Gastroesophageal sphincter (tissue), 4 donors: ENCODE measurements at places on chromosomes 7 and 10.

DNA sequence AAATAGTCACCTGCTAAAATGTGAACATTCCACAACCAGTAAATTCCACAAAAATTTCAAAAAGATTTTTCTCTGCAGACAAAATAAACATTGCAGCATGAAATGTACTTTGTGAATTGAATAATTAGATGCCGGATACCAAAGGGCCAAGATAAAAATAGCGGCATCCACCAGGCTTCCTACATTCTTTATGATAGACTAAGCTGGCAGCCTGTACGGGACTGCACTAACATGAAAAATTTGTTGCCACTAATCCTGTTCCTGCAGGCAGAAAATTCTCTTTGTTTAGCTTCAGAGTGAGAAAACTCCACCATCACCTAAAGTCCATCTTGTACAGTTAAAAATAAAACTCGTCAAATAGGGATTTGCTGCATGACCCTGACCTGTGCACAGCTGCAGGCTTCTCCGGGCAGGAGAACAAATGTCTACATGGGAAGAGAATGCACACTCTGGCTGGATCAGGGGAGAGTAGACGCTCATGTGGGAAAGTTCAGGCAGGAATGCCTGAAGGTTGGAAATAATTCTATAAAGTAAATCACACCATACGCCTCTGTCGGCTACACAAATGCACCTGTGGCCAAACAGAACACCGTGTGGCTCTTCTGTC lies 15.6 kb upstream of the ADO start:
- ATAC-seq: peak; percentile 48

DNA sequence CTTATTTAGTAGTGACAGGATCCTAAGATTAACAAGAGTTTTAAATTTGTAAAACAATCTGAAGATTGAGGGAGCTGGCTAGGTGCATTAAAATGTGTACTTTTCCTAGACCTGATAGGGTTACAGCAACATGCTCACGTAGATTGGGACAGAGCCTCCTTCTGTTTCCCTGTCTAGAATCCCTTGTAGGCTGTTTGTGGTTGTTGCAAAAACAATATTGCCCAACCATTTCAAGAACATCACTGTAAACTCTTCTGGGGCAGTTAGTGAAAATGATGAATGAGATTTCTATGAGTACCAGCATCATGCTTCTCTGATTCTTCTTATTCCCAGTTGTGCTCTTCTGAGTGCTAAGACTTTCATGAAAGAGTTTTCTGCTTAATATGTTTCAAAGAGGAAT lies 14.7 kb upstream of the CPED1 start:
- ATAC-seq: no peak

- ATAC-seq: no peak
Measured at GRCh38 chr7:85829817-85830432, 643.1 kb upstream of the SEMA3D start.

- no peak for ATAC-seq
Measured at GRCh38 chr10:110549211-110549610, 18.3 kb upstream of the SMC3 start.

GRCh38 chr10:88386204-88386788 lies 196.8 kb downstream of the RNLS start:
- ATAC-seq: no peak

DNA sequence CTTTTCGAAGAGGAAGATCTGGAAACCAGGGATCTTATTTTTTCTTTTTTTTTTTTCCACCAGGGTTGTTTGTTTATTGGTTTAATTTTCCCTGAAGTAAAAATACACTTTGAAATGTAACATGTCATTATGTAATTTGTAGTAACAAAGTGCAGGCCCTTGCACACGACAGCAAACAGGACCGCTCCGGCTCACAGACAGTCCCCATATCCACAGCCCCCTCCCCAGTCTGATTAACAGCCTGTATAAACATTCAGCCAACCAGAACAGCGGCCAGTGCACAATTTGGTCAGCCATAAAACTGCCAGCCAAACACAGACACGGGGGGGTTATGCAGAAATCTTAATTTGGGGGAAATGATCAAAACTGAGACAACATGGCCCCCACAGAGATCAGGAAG lies 431.6 kb upstream of the NPVF start:
- ATAC-seq: no peak

DNA sequence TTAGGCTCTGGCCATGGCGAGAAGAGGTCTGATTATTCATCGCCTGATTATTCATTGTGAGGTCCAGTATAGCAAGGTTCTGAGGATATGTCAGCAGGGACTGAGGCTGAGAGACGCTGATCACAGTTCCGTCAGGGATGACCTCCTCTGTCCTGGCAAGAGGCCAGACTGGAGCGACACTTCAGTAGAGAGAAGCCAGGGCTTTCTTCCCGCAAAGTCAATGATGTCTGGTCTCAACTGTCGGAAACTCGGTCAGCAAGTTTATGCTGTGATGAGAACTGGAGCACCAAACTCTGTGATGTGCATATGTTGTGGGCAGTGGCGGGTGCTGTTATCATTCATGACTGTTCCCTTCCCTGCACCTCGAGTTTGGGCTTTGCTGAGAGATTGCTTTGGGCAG lies 29.0 kb upstream of the GNA12 start:
- ATAC-seq: no peak

DNA sequence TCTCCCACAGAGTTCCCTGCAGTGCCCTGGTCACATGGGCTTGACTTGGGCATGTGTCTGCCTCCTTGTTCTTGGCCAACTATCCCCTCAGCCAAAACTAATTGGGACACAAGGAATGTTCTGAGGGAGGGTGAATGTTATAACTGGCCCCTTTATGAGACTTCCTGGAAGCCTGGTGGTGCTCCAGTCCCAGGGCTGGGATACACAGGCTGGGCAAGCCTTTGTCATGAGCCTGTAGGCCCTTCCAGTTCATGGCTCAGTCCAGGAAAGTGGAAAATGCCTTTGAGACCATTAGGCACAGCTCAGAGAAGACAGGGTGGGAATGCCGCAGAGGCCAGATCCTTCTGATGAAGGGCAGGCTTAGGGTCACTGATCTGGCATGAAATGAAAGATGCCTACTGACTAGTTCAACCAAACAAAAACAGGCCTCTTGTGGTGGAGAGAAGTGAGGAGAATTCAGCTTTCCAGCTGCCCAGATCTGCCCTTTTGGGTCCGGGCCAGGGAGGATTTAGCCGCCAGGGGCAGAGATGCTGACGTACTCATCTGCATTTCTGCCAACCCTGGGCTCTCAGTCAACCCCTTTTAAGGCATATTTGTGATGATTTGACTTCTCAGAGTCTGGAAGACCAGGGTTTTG lies 961.5 kb downstream of the KCNMA1 start:
- ATAC-seq: peak; percentile 91

- ATAC-seq: no peak
Measured at GRCh38 chr10:62451611-62451975, 77.4 kb downstream of the ZNF365 start.

- no peak for ATAC-seq
Measured at GRCh38 chr7:39620486-39620885, 2.9 kb upstream of the RALA start.

GRCh38 chr10:96122824-96123223 lies 7.3 kb upstream of the ZNF518A start:
- ATAC-seq: no peak

DNA sequence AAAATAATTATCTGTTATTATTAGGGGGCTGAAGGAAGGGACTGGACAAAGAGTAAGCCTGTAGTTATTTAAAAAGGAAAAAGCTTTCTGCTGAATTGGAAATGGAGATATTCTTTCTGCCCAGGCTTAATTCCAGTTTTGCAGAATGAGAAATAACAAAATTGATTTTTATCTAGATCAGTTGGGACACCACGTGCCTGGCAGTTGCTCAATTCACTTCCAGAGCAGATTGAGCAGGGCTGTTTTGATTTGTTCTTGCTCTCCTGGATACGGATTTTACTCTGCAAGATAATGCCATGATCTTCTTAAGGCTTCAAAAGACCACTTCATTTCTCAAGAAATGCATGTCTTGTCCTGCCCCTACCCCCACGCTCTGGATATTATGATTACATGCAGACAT lies 524.3 kb downstream of the TCERG1L start:
- ATAC-seq: no peak

GRCh38 chr7:2757904-2758672 lies 70.1 kb downstream of the AMZ1 start:
- ATAC-seq: peak; percentile 85

DNA sequence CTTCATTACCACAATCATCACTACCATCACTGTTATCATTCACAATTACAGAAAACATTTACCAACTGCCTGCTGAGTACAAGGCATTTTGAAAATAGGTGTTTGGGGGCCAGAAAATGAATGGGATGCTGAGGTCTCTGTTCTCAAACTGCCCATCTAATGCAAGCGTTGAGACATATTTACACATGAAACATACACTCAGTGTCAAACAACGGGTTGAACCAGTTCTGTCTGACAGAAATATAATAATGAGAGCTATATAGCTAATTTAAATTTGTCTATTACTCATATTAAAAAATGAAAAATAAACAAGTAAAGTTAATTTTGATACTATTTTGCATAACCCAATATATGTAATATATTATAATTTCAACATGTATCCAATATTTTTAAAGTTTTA lies 303.1 kb downstream of the KCNMA1 start:
- no peak for ATAC-seq

DNA sequence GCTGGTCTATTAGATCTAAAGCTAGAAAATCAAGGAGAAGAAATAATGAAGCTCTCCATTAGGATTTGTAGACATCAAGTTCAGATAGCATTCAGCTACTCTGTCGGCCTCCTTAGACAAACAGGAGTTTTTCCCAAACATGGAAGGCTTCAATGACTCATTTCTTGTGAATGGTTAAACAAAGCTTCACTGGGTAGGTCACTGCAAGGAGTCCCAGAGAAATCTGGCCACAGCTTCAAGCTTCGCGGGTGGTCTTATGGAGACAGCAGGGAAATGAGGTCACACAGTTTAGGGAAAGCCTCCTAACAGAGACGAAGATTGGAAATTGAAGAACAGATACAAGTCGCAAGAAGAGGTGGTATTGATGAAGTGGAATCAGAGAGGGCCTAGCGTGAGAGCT lies 22.6 kb upstream of the LRRC72 start:
- ATAC-seq: no peak

- no peak for ATAC-seq
Measured at GRCh38 chr7:19051767-19052375, 65.6 kb downstream of the TWIST1 start.

GRCh38 chr7:155352076-155352752 lies 54.5 kb downstream of the INSIG1 start:
- no peak for ATAC-seq

DNA sequence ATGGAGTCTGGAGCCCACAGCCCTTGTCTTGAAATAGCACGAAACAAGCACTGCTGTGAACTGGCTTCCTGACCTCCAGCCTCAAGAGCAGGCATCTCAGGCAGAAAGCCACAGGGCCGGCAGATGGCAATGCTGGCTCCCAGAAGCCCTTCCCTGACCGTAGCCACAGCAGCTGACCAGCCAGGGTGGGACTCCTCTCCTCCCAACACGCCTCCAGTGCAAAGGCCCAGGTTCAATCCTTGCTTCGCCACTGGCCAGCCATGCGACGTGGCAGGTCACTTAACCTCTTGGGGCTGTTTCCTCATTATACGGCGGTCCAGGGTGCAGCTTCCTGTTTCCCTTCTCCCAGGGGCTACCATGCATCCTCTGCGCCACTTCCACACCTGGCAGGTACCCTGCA lies 12.8 kb downstream of the PRKAG2 start:
- no peak for ATAC-seq

DNA sequence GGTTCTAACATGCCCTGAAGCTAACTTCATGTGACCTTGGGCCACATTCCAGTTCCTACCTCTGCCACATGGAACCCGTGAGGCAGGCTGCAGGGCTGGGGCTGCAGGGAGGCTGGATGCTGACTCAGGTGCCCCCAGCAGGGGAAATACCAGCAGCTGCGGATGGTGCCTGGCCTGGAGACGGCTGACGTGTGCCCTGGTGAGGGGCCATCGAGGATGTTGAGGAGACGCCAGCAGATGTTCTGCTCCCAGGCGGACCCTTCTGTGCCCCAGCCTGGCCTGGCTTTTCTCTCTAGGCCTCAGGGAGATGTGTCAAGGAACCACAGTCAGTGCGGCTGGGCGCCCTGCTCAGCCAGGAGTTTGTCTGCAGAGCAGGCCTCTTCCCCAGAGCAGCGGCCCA lies 8.8 kb downstream of the BAG3 start:
- ATAC-seq: no peak

- ATAC-seq: no peak
Measured at GRCh38 chr10:78264361-78264760, 230.7 kb downstream of the RPS24 start.

DNA sequence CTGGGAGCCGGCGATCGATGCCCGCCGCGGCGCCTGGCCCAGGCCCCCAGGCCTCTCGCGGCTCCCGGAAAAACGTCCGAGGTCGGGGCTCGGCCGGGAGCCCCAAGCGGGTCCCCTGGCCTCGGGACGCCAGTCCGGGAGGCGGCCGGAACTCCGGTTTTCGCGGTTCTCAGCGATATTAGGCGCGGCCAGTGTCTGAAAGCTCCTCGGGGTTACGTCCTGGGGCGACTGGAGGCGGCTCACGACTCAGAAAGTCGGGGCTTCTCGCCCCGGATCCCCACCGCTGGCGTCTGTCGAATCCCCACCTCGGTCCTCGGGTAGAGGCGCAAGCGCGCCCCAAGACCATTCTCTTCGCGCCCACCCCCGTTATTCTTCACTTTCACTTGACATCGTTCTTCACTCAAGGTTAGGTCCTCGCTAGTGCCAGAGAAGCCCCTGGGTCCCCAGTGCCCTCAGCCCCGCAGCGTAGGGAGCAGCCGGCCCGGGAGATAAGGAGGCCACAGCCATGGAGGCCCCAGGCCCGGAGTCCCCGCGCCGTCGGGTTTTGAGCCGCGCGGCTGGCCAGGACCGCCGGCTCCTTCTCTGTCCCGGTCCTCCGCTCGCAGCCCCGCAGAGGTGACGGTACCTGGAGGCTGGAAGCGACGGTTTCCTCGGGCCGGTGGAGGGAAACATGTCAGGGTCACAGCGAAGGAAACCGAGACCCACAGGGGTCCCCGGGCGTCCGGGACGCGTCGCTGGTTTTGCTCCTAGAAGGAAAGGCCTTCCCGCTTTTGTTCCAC lies 35.2 kb upstream of the EBLN1 start:
- peak; percentile 56 for ATAC-seq

DNA sequence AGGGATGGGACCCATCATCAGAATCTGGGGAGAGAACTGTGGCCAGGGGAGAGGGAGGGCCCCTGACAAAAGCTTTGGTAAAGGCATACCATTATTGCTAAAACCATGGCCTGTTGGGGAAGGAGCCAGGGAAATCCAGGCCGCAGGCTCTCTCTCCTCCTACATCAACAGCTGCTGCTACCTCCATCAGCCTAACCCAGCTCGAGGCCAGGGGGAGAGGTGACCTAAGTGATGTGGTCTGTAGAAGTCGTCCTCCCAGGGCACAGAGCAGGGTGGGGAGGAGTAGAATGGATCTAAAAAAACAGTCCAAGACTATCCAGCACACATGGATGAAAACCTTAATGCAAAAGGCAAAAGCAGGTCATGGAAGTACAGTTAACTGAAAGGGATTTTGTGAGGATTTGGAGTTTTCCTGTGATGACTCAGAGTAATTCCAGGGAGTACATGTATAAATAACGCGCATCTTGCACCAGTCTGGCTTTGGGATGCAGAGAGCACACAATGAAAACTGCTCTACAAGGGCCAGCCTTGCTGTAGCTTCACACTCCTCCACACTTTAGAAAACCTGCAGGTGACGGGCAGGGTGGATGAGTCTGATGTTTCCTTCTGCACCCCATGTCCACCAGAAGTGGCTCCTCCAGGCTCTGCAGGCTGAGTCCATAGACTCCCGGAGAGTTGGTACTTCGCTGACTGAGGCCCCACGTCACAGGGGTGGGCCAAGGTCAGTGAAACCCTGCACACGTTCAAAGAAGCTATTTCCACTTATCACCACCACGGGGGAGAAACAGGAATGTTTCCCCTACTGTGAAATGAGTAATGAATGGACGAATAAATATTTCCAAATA lies 38.5 kb upstream of the MSMB start:
- no peak for ATAC-seq

GRCh38 chr10:68618234-68618633 lies 58.1 kb downstream of the TET1 start:
- no peak for ATAC-seq
